ENCODE measurements at places on chromosomes 12 and 14.

GRCh38 chr12:66048835-66049537, 81.6 kb downstream of the LLPH start:
- peak; percentile 40 for DNase-seq

DNA sequence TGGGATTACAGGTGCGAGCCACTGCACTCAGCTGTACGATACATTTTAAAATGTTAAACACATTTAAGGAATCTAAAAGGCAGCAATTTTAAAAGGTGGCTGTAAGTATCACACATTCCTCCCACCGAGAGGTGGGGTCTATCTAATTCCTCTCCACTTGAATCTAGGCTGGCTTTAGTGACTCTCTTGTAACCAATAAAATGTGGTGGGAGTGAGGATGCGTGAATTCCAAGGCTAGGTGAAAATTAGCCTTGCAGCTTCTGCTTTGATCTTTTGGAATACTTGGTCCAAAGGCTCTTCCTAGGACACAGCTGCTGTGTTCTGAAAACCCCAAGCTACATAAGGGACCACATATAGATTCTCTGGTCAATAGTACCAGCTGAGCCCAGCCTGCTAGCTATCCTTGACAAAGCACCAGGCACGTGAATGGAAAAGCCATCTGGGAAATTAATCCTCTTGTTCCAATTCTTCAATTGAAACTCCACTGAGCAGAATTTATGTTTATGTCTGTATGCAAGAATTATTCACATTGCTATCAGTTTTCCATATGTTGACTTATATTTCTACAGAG, 8.8 kb upstream of the GPRC5D start:
- no peak for DNase-seq

DNA sequence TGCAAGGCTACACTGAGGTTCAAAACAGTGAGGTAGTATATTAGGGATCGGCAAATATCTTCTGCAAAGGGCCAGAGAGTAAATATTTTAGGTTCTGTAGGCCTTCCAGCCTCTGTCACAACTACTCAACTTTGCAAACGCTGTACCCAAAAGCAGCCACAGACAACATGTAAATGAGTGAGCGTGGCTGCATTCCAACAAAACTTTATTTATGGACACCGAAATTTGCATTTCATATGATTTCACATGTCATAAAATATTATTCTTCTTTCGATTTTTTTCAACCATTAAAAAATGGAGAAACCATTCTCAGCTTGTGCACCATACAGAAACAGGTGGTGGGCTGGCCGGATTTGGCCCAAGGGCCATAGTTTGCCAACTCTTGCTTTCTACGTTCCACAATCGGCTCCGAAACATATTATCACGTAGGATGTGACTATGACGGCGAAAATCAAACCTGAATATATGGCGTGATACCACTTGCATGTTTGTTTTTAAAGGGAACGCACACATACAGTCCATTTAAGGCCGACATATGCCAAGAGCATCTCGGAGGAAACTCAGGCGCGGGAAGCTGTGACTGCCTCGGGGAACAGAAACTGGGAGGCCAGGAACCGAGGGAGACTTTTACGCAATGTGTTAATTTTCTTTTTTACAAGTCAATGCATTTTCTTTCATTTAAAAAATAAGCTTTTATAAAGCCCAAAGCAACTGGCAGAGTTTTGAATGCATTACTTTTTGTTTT, 7.1 kb downstream of the NCOR2 start:
- DNase-seq: no peak

DNA sequence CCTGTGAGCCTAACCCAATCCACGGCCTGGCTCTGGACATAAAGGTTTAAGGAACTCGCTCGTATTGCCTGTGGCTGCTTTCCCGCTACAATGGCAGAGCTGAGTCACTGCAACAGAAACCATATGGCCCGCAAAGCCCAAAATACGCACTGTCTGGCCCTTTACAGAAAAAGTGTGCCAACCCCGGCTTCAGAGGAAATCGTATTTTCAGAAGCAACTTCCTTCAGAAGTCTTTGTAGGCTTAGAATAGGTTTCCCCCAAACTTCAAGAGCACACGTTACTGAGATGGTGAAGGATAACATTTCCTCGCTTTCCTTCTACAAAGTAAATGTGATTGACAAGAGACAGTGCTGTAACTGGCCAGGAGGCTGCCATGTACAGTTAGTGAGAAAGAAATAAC, 34.8 kb upstream of the TESC start:
- DNase-seq: no peak

Data from H4 (cell line).